Adrenal gland (tissue), 19 donors: ENCODE measurements at places on chromosomes 12 and 14. TPM values are rescaled to one million over a fixed set of nuclear protein-coding genes. Genes with fewer than 3 reads are reported as not detected.

GRCh38 chr14:38248321-38249028 lies 7.4 kb downstream of the CLEC14A start:
- H3K36me3 ChIP-seq = no peaks in the 10 kb centered on the region
- no peak for DNase-seq
- H3K4me1 ChIP-seq = no peaks in the 10 kb centered on the region
- H3K4me3 ChIP-seq = no peak overlapping the region
- H3K27ac ChIP-seq = no peak overlapping the region
- H3K27me3 ChIP-seq = no peaks in the 10 kb centered on the region

DNA sequence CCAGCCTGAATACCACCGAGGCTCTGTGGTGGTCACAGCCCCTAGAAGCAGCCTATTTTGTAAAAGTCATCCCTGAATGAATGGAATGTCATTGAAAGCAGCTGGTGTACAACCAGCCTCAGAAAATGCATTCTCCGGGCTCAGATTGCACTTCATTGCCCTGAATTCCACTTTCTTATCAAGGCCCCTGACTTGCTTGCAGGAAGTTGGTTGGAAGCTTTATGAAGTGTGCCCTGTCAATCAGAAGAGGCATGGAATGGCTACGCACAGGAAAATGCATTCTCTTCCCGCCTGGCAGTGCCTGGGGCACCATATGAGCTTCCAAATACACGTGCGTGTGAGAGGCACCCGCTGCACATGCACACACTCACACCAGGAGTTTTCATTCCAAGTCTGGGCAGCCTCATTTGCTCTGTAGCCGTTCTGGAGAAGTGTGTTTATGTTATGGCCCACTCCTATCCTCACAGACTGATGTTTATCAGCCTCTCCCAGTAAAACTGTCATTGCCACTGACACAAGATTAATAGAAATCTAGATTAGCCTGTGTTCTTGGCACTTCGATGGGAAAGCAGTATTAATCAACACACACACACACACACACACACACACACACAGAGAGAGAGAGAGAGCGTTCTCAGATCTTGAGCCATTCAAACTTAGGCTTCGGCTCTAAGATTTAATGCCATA lies 63.9 kb downstream of the NUAK1 start:
- no peaks in the 10 kb centered on the region for H3K4me1 ChIP-seq
- peak; percentile 27 for DNase-seq
- no peaks in the 10 kb centered on the region for H3K36me3 ChIP-seq
- no peak overlapping the region for H3K27ac ChIP-seq

- peaks cover 4% of the 10 kb centered on the region for H3K4me1 ChIP-seq
- DNase-seq = peak; percentile 73
- H3K36me3 ChIP-seq = no peaks in the 10 kb centered on the region
- H3K27ac ChIP-seq = no peak overlapping the region
- no peaks in the 10 kb centered on the region for H3K27me3 ChIP-seq
- H3K4me3 ChIP-seq = no peak overlapping the region
Observed at GRCh38 chr12:3803865-3804472, 51.1 kb upstream of the CRACR2A start.

GRCh38 chr12:23303220-23303619 lies 646.2 kb downstream of the SOX5 start:
- H3K36me3 ChIP-seq = no peaks in the 10 kb centered on the region
- no peak overlapping the region for H3K27ac ChIP-seq
- H3K4me1 ChIP-seq = no peaks in the 10 kb centered on the region
- no peak overlapping the region for H3K4me3 ChIP-seq
- no peaks in the 10 kb centered on the region for H3K27me3 ChIP-seq

DNA sequence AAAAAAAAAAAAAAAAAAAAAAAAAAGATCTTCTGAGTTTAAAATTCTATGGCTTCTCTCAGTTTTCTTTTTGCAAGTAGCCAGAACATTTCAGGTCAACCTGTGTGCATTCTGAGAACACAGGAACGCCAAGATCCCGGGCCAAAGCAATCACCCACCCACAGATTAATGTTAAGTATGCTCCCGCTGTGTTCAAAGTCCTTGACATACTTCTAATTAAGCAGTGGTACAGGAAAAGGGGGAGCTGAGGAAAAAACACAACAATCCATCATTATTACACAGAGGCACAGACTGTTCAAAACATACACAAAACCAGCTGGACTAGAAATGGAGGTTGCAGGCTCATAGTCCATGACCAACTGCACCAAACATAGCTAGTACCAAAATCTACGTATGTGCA lies 2.8 kb downstream of the FBXO21 start:
- H3K4me3 ChIP-seq = no peak overlapping the region
- H3K27ac ChIP-seq = no peak overlapping the region
- peaks cover 47% of the 10 kb centered on the region for H3K4me1 ChIP-seq
- H3K36me3 ChIP-seq = peaks cover 33% of the 10 kb centered on the region

DNA sequence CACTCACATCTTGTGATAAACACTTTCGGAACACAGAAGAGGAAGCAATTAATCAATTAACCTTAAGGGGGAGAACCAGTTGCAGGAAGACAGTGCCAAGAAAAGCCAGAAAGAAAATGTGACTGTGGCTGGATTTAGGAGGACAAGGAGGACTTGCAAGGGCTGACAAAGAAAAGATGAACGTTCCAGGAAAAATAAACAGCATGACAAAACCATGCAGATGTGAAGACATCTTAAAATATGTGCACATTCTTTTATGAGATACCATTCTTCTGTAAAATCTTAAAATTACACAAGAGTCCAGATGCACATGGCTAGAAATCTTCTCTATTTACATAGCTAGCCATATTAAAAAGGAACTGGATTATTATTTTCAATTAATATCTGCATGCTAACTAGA lies 33.4 kb downstream of the KITLG start:
- H3K4me3 ChIP-seq = no peak overlapping the region
- no peak overlapping the region for H3K27ac ChIP-seq
- H3K27me3 ChIP-seq = no peaks in the 10 kb centered on the region
- no peak for DNase-seq
- H3K36me3 ChIP-seq = no peaks in the 10 kb centered on the region

GRCh38 chr14:57883061-57883460 lies 17.2 kb upstream of the SLC35F4 start:
- no peak overlapping the region for H3K27ac ChIP-seq
- H3K36me3 ChIP-seq = no peaks in the 10 kb centered on the region
- H3K4me3 ChIP-seq = no peak overlapping the region
- H3K27me3 ChIP-seq = no peaks in the 10 kb centered on the region

GRCh38 chr12:2555487-2556082 lies 239.2 kb upstream of the FKBP4 start:
- no peaks in the 10 kb centered on the region for H3K4me1 ChIP-seq
- H3K36me3 ChIP-seq = no peaks in the 10 kb centered on the region
- H3K27me3 ChIP-seq = no peaks in the 10 kb centered on the region
- no peak overlapping the region for H3K4me3 ChIP-seq

GRCh38 chr12:62847709-62848108 lies 87.2 kb downstream of the PPM1H start:
- H3K4me1 ChIP-seq = no peaks in the 10 kb centered on the region
- H3K4me3 ChIP-seq = no peak overlapping the region
- H3K27me3 ChIP-seq = no peaks in the 10 kb centered on the region
- H3K36me3 ChIP-seq = no peaks in the 10 kb centered on the region
- no peak overlapping the region for H3K27ac ChIP-seq

- no peaks in the 10 kb centered on the region for H3K27me3 ChIP-seq
- no peaks in the 10 kb centered on the region for H3K36me3 ChIP-seq
- H3K4me3 ChIP-seq = no peak overlapping the region
- no peak overlapping the region for H3K27ac ChIP-seq
Observed at GRCh38 chr12:51920046-51920445, 12.7 kb downstream of the ACVRL1 start.

DNA sequence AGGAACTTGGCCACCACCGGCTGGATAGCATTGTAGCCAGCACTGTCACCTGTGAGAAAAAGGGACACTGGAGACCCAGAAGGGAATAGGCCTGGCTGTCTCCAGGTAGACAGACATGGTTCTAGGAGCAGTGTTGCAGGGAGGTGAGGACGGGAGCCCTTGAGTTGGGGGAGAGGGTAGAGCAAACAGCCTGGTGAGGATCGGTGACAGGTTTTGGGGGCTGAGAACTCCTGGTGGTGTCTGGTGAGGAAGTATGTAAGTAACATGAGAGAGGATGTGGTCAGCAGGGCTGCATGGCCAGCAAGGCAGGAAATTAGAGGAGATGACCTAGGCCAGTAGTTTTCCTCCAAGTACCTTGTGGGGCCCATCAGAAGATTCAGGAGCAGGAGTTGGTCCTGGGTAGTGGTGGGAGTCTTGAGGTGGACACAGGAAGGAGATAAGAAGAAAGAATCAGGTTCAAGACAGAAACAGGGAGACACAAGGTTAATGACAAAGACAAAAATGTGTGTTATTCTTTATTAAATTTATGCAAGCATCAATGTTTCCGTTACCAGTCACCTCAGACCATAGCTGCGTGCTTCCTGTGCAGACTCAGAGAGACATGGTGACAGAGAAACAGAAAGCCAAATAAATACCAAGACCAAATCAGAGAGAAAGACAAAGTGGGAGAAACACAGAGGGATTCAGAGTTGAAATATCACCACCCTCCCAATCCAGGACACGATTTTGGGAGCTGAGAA lies at the start of gene ARHGAP9:
Gene ARHGAP9, minus strand, starts transcription at position 491 of the 740 bp plus-strand sequence. Its CDS starts 460 bp downstream, at position 31.
- H3K4me3 ChIP-seq = no peak within 1 kb of the TSS
- H3K27me3 ChIP-seq = peaks cover 14% of the 10 kb centered on the region
- peak within 1 kb of the TSS; percentile 68 for H3K27ac ChIP-seq
- no peak for DNase-seq

DNA sequence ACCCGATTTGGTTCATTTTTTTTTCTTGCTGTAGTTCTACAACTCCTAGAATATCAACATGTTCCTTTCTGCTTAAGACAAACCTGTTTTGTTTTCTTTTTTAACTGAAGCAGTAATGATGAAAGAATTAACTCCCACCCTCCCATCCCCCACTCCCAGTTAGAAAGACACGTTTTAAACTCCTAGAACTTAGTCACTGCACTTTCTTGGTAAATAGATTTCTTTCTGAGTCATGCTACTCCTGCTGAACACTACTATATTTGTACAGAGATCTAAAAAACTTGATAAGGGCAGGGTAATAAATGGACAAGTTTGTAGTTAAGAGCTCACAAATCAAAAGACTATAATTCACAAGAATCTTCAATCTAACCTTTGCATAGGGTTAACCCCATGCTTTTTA lies 118.9 kb upstream of the PTPRB start:
- DNase-seq = no peak
- H3K36me3 ChIP-seq = no peaks in the 10 kb centered on the region
- no peak overlapping the region for H3K4me3 ChIP-seq
- no peak overlapping the region for H3K27ac ChIP-seq

GRCh38 chr12:24948757-24949722 lies at the start of gene BCAT1:
Gene BCAT1, minus strand, starts transcription at chr12:24949101. Its CDS starts 169 bp downstream, at chr12:24948932.
- H3K27ac ChIP-seq = peak within 1 kb of the TSS; percentile 64
- H3K4me1 ChIP-seq = peaks cover 15% of the 10 kb centered on the region
- no peaks in the 10 kb centered on the region for H3K27me3 ChIP-seq
- peak within 1 kb of the TSS; percentile 39 for H3K4me3 ChIP-seq

DNA sequence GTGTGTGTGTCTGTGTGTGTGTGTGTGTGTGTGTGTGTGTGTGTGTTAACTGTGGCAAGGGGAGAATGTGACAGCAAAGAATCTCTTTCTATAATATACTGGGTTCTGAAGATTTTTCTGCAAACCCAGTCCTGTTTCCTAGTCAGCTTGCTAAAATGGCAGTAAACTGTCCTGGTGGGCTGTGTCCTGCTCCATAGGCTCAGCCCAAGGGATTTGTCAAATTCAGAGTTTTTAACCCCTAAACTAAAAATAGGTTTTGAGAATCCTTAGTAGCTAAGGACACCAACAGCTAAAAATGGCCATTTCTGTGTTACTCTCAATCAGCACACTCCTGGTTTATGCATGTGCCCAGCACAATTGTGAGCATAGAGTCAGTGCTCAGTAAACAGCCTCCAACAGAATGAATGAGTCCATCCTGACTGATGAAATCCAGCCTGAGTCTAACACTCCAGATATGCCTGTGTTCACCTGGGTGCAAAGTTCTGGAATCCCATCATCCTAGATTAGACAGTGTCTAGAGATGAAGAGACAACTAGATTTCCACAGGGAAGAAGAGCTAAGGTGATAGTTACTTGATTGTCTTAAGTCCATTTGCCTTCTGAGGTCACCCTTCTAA lies 192.6 kb downstream of the TTC6 start:
- DNase-seq = no peak
- no peak overlapping the region for H3K27ac ChIP-seq
- no peaks in the 10 kb centered on the region for H3K27me3 ChIP-seq
- H3K4me3 ChIP-seq = no peak overlapping the region

DNA sequence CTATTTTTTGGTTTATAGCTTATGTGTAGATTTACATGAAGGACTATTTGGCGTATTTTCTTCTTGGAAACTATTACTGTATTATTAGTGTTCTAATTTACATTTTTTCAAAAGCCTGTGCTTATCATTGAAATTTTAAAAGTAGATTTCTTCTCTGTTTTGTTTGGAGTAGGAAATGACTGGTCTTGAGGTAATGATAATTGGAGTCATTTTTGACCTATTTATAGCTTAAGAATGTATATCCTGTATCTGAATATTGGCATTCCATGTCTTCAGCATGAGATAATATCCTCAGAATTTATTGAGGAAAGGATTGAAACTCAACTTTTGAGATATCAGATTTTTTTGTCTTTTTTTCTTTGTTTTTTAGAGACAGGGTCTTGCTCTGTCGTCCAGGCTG lies 193.4 kb downstream of the ERC1 start:
- H3K4me3 ChIP-seq = no peak overlapping the region
- H3K27me3 ChIP-seq = no peaks in the 10 kb centered on the region
- H3K36me3 ChIP-seq = no peaks in the 10 kb centered on the region
- H3K27ac ChIP-seq = no peak overlapping the region
- no peaks in the 10 kb centered on the region for H3K4me1 ChIP-seq
- no peak for DNase-seq

GRCh38 chr12:109738878-109739665 lies 25.4 kb downstream of the FAM222A start:
- peak; percentile 41 for DNase-seq
- H3K36me3 ChIP-seq = no peaks in the 10 kb centered on the region
- H3K27ac ChIP-seq = peak overlapping the region; percentile 86
- no peaks in the 10 kb centered on the region for H3K27me3 ChIP-seq

- peaks cover 12% of the 10 kb centered on the region for H3K4me1 ChIP-seq
- no peaks in the 10 kb centered on the region for H3K27me3 ChIP-seq
- no peak overlapping the region for H3K4me3 ChIP-seq
- peak; percentile 75 for DNase-seq
Observed at GRCh38 chr12:89162589-89163261, 189.6 kb downstream of the DUSP6 start.

MYO1H gene
- total RNA-seq = not detected

FICD gene
- total RNA-seq = 23.0 TPM

HOXC4 gene
- total RNA-seq = 5.4 TPM

MMP17 gene
- 1.00 TPM for total RNA-seq

RGS6 gene
- 0.41 TPM for total RNA-seq

SYT10 gene
- total RNA-seq = 3.7 TPM

GPR84 gene
- total RNA-seq = 3.5 TPM

SLC6A15 gene
- total RNA-seq = 2.0 TPM

OTOGL gene
- total RNA-seq = 0.28 TPM

HOXC9 gene
- total RNA-seq = 3.0 TPM

RNF212B gene
- total RNA-seq = not detected

ADSS1 gene
- total RNA-seq = 19.3 TPM
